ENCODE measurements at places on chromosomes 3 and 15.

- no peak for DNase-seq
Observed at GRCh38 chr3:58751235-58751634, 84.7 kb upstream of the FAM3D start.

DNA sequence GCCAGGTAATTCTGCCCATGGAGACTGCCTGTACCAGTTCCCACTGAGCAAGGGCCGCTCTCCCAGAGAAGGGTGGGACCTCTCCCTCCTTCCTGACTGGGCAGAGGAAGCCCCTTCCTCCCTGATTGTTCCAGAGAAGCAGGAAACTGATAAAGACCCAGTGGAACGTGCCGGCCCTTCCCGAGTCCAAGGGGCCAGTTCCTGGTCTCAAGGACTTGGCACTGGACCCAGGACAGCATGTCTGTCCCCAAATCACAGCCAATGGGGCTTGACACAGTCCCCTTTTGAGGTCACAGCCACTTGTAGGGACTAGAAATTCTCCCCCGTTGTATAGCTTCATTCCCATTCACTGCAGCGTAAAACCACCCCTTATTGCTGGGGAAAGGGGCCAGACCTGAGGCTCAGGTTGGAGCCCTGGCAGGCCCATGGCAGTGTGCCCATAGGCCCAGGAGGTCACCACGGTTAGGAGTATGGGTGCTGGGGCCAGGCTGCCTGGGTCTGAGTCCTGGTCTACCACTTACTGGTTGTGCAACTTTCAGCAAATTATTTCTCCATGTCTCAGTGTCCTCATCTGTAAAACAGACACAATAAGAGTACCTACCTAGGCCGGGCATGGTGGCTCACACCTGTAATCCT, 18.1 kb downstream of the CSRNP1 start:
- no peak for DNase-seq

DNA sequence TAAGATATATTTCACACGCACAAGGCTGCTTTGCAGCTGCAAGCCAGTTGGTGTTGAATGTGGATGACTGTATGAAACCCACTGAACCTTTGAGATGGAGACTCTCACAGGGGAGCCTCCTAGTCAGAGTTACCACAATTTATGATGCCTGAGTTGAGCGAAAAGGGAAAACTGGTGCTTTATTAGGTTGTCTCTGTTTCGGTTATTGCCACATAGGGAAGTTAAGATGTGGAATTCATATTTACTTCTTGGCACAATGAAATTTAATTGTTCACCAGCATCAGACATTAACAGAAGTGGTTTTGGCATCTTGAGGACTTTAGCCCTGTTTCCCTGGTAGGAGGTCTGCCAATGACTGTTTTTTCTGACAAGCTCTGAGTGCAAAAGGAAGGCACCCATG, 358.2 kb downstream of the SQOR start:
- no peak for DNase-seq

GRCh38 chr3:39125841-39126500, 18.5 kb downstream of the TTC21A start:
- DNase-seq: no peak

DNA sequence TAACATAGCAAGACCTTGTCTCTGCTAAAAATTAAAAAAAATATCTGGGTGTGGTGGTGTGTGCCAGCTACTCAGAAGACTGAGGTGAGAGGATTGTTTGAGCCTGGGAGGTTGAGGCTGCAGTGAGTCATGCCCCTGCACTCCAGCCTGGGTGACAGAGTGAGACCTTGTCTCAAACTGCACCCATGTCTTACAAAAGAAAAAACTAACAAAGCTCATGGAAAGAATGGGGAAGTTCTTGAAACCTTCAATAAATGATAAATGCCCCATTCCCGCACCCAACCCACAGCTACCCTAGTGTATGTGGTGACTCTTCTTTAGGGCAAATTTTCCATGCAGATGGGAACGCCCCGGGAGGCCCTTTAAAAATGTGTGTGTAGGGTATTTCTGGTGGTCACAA, 28.3 kb downstream of the RPLP1 start:
- DNase-seq: no peak

GRCh38 chr3:140290105-140290504, 355.1 kb downstream of the CLSTN2 start:
- DNase-seq: no peak

DNA sequence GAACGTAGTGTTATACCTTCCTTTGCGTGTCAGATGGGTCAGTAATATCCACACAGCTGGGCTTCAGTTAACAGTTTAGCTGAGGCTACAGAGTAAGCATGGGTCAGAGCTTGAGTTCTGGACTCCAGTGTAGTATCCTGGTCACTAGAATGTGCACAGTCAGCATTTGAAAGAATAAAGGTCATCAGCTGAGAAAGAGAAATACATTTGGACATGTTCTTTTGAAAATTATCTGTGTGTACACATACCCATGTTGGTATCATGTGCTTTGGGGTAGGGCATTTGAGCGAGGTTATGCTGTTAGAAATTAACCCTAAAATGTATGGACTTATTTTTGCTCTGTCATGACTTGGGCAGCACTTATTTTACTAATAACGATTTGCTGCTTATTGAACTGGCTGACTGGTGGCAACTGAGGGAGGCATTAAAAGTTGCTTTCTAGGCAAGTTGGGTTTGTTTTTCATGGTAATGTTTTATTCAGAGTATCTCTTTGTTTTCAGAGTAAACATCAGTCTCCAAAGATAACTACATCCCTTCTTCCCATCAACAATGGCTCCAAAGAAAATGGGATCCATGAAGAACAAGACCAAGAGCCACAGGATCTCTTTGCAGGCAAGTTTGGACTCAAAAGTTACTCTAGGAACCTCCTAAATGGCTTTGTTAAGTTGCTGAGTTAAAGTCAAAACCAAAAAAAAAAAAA, 16.4 kb downstream of the SNX1 start:
- DNase-seq: no peak

GRCh38 chr3:165133188-165133899, 55.0 kb upstream of the SI start:
- no peak for DNase-seq

GRCh38 chr15:72153269-72154000, 35.2 kb downstream of the SENP8 start:
- no peak for DNase-seq

- no peak for DNase-seq
Observed at GRCh38 chr3:104176706-104177105, 1190.0 kb upstream of the ALCAM start.

GRCh38 chr3:55162031-55162795, 234.4 kb upstream of the LRTM1 start:
- DNase-seq: peak; percentile 77

- DNase-seq: no peak
Observed at GRCh38 chr3:68483041-68483440, 449.3 kb downstream of the TAFA4 start.

DNA sequence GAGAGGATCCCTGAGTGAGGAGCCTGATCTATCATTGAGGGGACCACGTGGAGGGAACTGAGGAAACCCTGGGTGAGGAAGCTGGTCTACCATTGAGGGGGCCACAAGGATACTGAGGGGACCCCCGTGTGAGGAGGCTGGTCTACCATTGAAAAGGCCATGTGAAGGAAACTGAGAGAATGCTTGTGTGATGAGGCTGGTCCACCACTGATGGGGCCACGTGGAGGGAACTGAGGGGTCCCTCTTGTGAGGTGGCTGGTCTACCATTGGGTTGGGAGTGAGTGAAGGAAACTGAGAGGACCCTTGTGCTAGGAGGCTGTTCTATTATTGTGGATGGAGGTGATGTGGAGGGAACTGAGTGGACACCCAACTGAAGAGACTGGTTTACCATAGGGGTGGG, 161.3 kb downstream of the FBLN2 start:
- no peak for DNase-seq

DNA sequence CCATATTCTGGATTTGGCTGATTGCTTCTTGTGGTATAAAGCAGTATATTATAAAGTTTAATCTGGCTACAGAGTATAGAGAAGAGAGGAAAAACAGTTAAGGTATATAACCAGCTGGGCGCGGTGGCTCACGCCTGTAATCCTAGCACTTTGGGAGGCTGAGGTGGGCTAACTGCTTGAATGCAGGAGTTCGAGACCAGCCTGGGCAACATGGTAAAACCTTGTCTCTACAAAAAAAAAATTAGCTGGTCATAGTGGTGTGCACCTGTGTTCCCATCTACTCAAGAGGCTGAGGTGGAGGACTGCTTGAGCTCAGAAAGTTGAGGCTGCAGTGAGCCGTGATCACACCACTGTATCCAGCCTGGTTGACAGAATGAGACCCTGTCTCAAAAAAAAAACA, 7.3 kb downstream of the SLC12A6 start:
- DNase-seq: no peak

DNA sequence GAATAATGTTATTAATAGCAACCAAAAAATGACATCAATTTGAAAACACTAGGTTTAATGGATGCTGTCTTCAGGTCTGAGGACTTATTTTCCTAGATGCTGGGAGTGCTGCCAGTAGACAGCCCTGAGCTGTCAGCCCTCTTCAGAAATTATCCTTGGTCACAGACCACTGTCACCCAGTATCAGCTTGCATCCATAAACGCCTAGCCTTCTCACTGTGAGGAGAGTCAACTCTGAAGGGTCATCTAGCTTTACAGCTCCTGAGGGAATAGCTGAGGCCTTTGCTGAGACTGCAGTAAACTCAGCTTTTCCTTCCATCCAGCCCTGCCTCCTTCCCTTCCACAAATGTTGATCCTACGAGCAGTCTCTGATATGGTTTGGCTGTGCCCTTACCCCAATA, 19.4 kb upstream of the MNS1 start:
- DNase-seq: no peak

DNA sequence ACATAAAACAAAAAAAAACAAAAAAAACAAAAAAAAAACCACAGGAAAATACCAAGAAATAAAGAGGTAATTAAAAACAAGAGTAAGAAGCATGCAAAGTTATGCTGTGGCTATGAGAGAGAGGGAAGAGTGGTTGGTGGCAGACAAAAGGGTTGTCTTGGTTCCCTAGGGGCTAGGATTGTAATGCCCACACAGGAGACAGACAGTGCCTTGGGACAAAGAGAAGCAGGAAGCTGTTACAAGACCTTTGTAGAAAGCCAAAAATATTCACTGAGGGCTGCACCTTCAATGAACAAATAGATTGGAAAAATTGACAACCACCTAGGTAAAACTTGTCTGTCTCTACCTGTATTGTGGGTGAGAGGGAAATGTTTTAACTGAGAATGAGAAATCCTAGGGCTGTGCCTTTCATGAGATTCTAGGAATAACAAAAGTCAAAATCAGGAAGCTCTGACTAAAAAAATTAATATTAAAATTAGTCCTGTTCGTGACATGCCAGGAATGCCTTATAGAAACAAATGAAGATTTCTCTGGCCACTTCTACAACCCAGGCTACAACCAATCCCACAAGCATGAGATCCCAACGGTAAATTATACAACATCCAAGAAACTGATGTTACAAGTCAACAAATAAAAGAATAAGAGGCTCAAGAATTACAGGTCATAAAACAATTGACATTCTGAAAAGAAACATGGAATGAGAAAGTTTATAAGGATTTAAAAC, 45.0 kb upstream of the PRICKLE2 start:
- DNase-seq: no peak

GRCh38 chr3:63679186-63679585, 26.7 kb downstream of the SNTN start:
- DNase-seq: no peak

- no peak for DNase-seq
Observed at GRCh38 chr15:70825841-70826240, 28.1 kb downstream of the LARP6 start.

- DNase-seq: no peak
Observed at GRCh38 chr3:130457671-130458070, 59.3 kb upstream of the COL6A6 start.

- no peak for DNase-seq
Observed at GRCh38 chr3:158121295-158121694, 11.4 kb downstream of the RSRC1 start.

DNA sequence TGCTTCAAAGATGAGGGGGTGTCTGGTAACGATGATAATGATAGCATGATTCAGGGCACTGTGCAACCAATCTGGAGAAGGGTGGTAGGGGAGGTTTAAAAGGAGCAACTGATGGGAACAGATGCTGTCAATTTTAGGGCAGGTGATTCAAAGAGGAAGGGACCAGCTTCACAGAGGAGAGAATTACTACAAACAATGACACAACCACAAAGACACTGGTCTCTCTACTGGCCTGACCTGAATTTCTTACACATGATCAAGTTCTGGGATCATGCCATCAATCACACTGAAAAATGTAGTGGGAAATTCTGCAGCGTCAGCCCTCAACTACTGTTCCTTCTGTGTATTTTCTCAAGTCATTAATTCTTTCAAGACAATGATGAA, 2.6 kb upstream of the CDV3 start:
- no peak for DNase-seq

GRCh38 chr3:196988241-196989029, 19.8 kb upstream of the PIGZ start:
- DNase-seq: no peak

DNA sequence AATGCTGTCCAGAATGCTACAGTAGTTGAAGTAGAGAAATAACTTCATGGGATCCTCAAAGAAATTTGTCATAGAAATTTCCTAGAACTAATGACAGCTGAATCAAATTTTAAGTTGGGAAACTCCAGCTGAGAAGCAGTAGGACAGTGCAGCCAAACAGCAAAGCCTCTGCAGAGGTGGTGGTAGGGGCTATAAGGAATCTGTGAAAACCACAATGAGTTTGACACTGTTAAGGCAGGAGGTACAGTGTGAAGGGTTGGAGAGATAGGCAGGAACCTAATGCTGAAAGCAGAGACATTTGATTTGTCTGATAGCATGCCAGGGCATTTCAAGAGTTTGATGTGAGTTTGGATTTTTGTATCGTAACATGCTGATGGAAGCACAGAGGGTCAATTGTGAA, 22.0 kb downstream of the ASTE1 start:
- DNase-seq: no peak

DNA sequence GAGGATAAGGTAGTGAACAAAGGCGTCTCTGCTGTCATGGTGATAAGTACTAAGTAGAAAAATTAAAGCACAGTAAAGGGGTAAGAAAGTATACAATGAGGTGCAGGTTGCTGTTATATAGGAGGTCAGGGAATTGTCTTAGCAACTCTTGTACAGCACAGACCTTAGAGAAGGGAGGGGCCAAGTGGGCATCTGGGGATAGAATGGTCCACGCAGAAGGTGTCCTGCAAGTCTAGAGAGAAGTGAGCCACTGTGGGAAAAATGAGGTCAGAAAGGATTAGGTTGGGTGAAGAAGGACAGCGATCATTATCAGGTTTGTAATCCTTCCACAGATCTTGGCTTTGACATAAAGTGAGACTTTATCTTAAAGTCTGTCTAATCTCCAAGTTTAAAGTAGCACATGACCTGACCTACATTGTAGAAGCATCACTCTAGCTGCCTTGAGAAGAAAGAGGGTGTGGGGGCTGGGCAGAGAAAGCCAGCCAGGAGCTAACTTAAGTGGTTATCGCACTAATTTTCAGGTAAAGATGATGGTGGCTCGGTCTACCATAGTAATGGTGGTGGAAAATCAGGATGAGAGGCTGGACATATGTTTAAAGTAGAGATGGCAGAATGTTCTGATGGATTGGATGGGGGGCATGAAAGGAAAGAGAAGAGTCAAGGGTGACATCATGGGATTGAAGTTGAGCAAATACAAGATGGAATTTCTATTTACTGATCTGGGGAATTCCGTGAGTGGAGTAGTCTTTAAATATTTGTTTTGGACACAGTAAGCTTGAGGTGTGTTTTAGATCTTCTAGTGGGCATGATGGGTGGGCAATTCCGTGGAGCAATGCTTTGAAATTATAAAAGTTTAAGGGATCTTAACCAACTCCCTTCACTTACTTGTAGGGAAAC, 919.2 kb downstream of the ROBO1 start:
- DNase-seq: no peak
